ENCODE measurements at places on chromosomes 7 and 10.

DNA sequence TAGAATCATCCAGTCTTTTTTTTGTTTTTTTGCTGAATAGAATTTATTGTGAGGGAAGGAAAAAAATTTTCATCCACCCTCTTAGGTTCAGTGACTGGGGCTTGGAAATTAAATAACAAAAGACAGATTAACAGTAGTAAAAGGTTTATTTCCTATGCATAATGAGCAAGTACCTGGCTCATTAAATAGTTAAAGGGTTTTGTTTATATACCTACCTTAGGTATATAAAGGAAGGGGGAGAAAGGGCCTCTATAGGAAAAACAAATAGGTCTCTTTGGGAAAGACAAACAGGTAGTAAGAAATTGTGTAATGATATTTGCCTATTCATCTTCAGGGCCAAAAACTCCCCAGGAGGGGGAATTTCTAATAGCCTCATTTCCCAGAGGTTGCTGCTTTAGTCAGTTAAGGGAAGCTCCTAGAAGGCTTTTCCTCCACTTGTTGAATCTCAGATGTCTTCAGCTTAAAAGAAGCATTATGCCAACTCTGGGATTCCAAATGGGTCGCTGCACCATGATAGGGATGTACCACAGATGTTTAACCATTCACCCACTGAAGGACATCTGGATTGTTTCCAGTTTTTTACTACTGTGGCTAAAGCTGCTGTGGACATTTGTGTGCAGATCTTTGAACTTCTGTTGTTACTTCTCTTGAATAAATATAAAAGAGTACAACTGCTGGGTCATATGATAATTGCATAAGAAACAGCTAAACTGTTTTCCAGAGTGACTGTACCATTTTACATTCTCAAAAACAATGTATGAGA lies 11.3 kb downstream of the ACADSB start:
- no peak for DNase-seq

DNA sequence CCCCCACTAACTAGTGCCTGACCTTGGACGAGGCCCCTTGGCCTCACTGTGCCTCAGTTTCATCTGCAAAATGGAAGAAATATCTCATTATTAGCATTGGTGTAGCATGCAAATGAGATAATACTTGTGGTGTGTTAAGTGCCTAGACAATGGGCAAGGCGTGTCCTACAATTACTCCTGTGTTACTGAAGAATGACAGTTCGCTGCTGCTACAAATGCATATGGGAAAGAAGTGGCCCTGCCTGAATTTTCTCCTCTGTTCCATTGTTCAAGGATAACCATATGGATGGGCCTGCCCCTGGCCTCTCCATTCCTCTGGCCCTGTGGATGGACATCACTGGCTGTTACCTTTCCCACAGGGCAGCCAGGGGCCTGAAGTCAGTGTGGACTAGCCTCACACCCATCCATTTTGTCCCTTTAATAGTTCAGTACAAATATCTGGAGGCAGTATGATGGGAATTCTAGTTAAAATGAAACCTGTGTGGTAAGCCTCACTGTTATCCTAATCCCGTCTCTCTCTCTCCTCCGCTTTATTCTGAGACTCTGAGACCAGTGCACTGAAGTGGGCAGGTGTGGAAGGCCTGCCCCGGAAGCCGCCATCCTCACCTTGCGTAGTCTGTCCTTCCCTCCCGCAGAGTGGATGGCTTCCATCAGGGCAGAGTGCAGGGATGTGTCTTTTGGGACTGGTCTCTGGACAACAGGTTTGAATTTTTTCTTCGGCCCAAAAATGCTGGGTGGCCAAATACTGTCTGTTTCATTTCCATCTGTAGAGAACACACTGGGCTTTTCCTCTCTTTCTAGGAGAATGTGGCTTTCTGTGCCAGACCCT lies 244.6 kb upstream of the GRB10 start:
- no peak for DNase-seq

- DNase-seq, result no peak
Measured at GRCh38 chr7:18803923-18804322, 308.4 kb downstream of the HDAC9 start.

GRCh38 chr10:113746217-113746957 lies 5.1 kb upstream of the PLEKHS1 start:
- DNase-seq, result no peak

DNA sequence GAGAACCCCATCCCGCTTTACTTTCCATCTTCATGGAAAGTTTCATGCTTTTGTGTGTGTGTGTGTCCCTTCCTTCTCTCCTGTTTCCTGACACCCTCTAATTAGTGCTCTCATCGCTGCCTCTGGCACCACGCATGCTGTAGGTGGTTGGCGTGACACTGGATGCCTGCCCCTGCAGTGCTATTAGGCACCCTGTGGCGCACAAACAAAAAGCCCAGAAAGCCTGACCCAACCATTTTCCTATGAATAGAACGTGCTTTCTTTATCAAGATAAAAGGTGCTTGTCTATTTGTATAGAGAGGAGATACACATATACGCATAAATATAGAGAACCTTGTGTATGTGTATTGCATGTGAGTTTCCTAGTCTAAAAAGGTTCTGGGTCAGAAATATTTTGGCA lies 120.8 kb upstream of the CDCA7L start:
- DNase-seq, result peak; percentile 66

DNA sequence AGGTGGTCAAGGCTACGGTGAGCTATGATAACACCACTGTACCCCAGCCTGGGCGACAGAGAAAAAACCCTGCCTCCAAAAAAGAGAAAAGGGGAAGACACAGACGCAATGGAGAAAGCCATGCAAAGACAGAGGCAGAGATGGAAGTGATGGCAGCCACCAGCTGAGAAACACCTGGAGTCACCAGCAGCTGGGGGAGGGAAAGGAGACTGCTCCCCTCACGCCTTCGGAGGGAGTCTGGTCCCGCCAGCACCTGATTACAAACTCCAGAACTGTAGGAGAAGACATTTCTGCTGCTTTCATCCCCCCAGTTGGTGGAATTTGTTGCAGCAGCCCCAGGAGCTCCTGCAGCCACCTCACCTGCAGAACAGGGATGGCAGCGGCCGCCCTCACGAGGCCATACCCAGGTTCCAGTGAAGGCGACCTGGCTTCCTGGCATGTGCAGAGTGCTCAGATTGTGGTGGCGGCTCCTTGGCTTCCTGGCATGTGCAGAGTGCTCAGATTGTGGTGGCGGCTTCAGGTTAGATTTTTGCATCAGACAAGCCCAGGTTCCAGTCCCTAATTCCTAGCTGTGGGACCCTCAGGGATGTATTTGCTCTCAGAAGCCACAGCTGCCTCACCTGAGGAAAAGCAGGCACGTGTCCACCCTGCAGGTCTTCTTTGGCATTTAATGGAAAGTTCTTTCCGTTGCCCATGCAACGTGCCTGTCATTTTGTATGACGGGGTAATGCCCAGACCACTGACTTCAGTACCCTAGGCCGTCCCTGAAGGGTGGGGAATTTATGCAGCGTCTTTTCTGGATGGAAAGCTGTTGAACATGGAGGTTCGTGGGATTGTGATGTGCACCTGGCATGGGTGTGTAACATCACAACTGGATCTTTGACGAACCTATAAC lies 182.9 kb downstream of the EBF3 start:
- no peak for DNase-seq

GRCh38 chr10:10685566-10685965 lies 332.1 kb upstream of the CELF2 start:
- DNase-seq, result no peak

GRCh38 chr10:59687657-59688056 lies 22.0 kb downstream of the SLC16A9 start:
- no peak for DNase-seq

GRCh38 chr10:114874827-114875411 lies 53.3 kb downstream of the FHIP2A start:
- DNase-seq, result no peak

DNA sequence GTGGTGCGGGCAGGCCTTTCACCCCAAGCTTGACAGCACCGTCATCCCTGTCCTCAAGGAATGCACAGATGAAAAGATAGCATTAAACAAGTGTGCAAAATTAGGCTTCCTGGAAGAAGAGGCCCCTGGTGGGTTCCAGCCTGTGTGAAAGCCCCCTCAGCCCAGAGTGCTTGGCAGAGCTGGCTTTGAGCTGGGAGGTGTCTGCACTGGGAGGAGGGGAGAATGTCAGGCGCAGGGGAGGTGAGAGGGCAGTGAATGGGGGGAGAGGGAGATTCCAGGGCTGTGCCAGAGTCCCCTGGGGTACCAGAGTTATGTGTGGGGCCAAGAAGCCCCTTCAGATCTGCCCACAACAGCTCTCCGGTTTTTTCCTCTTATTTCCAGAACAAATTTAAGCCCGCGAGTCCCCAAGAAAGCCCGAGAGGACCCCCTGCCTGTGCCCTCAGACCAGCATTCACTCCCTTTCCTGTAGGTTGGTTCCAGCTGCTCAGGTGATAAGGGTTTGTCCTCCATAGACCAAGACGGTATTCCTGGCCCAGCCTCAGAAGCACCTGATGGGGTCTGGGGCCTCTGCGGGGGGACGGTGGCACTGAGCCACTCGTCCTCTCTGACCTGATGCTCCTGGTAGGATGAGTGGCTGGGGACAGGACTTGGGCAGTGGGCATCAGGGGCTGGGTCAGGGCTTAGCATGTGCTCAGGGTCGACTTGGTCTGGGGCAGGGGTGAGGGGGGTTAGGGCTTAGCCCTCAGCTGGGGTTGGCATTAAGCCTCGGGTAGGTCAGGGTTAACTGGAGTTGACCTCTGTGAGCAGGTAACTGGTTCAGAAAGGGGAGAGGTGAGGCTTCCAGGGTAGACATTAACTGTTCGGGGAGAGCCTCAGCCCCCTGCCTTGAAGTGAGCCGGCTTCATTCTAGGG lies 43.4 kb downstream of the ADCYAP1R1 start:
- no peak for DNase-seq

DNA sequence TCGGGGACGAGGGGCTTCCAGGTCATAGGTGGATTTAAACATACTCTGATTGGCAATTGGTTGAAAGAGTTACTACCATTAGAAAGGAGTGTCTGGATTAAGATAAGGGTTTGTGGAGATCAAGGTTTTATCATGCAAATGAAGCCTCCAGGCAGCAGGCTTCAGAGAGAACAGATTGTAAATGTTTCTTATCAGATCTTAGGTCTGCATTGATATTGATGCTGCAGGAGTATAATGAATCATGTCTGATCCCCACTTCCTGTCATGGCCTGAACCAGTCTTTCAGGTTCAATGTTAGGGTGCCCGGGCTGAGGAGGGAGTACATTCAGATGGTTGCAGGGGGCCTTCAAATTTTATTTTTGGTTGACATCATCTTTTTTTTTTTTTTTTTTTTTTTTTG lies 51.4 kb downstream of the SH3PXD2A start:
- DNase-seq, result no peak

DNA sequence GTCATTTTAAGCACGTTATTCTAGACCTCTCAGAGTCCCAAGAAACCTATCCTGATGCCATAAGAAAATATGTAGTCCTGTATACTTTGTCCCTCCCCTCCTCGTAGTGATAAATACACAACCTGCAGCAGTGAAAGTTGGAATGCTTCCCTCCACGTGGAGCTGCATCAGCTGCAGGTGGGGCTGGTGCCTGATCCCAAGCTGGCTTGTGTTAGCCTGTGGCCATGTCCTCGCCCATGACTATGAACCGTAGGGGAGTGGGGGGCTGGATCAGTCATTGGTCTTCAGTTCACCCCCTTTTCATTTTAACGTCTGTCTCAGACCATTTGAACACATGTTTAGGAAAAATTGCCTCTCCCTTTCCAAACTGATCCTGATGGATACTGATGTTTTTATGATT lies 171.4 kb upstream of the HABP2 start:
- no peak for DNase-seq

DNA sequence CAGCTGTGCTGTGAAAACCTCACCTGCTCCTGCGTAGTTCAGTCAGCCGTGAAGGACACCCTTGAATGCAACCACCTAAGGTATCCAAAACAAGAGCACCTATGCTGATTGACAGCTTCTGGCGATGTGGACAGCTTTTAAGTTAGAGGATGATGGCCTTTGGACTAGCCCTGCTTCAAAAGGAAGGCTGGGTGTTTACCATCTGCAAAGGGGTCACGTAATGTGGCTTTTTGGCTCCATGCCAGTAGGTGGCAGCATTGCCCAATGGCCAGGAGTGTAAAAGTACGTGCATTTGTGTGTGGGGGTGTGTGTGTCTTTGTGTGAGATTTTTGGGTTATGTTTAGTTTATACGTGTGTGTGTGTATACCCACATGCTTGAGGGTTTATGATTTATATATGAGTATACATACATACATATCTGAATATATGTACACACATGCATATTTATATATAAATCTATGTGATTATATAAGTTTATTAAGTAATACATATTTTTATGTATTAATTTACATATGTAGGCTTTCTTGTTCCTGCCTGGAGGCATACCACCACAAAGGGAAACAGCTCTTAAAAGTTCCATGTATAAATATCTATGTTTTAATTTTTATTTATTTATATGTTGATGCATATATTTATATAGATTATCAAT lies 236.3 kb upstream of the ANKRD30A start:
- DNase-seq, result no peak

DNA sequence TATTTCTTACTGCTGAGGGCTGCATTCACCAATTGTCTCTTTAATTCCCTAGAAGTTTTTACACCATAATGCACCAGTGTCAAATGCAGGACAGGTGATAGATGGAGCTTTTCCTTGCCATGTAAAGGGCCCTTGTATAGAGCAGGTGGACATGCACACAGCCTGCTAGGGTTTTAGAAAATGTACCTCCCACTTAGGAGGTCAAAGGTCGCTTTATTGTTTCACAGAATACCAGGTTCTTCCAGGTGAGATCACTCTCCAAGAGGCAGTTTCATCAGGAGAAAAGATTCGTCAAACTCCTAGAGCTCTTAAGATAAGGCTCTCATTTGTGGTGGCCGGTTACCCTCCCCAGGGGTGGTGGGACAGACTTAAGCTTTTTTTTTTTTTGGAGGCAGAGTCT lies 215.8 kb downstream of the PHTF2 start:
- DNase-seq, result no peak

GRCh38 chr7:92955081-92955480 lies 118.7 kb upstream of the CDK6 start:
- DNase-seq, result no peak

DNA sequence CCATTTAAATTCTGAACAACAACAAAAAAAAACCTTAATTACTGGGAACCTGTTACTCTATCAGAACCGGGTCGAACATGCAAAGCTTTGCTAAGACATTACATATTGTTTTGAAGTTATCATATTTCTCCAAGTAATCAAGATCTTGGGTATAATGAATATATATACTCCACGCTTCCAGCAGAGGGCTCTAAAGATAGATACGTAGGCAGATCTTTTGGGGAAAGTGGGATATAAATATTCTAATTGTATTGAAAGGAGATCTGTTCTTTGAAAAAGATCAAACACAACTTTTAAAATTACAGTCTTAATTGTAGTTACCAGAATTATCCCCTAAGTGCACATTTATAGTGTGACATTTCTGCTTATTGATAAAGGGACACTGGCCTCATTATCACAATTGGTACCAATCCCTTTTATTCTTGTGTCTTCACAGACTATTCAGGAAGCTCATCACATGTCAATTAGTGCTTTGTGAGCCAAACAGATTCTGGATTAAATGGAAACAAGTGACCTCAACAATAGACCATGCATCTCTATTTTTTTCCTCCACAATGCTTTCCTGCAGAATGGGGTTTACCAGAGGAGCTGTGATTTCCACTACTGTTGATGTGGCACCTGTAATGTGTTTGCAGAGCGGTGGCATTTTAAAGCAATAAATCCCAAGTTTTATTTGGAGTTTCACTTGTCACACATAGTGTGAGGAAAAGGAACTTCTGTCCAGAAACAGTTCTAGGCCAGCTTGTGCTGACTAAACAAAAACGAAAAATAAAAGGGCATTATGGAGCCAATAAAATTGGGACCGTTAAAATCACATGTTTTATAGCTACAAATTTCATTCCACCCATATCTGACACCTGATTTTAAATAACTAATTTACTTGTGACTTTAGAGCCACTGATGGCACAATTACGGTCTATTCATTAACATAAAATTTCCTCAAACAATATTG lies 122.4 kb downstream of the CTTNBP2 start:
- no peak for DNase-seq

GRCh38 chr10:90481326-90481923 lies 376.4 kb downstream of the HTR7 start:
- no peak for DNase-seq
